ENCODE measurements at places on chromosomes 5 and 9. TPM values are rescaled to one million over a fixed set of nuclear protein-coding genes. Genes with fewer than 3 reads are reported as not detected.

TMOD1 gene
- 3.7 TPM for total RNA-seq

CARD9 gene
- 1.2 TPM for total RNA-seq

IFNK gene
- not detected for total RNA-seq

SLC36A3 gene
- total RNA-seq: not detected

MAP3K1 gene
- total RNA-seq: 1.7 TPM

ADAMTS6 gene
- 0.12 TPM for total RNA-seq

FIBCD1 gene
- 14.4 TPM for total RNA-seq

ROPN1L gene
- total RNA-seq: 2.2 TPM

RUFY1 gene
- total RNA-seq: 29.0 TPM

NIM1K gene
- total RNA-seq: 0.27 TPM
